ENCODE measurements at places on chromosomes 13 and 19.
A peak's percentile ranks its signal among the peaks of the same experiment; 100 is the strongest.

GRCh38 chr13:23753458-23753857, 135.7 kb downstream of the MIPEP start:
- peak; percentile 4 for DNase-seq

- DNase-seq = no peak
These were observed 5.7 kb downstream of the C19orf25 start for GRCh38 chr19:1473085-1473851.

GRCh38 chr19:49418511-49418910, 4.7 kb downstream of the PTH2 start:
- DNase-seq = no peak

- no peak for DNase-seq
These were observed 5.5 kb downstream of the MKNK2 start for GRCh38 chr19:2045501-2046045.

GRCh38 chr19:54502518-54503048, at the start of gene LAIR2:
Gene LAIR2, plus strand, starts transcription at chr19:54502831. Its CDS starts 88 bp downstream, at chr19:54502919.
- no peak for DNase-seq

- DNase-seq = no peak
These were observed 5.9 kb upstream of the ARGLU1 start for GRCh38 chr13:106573868-106574267.

DNA sequence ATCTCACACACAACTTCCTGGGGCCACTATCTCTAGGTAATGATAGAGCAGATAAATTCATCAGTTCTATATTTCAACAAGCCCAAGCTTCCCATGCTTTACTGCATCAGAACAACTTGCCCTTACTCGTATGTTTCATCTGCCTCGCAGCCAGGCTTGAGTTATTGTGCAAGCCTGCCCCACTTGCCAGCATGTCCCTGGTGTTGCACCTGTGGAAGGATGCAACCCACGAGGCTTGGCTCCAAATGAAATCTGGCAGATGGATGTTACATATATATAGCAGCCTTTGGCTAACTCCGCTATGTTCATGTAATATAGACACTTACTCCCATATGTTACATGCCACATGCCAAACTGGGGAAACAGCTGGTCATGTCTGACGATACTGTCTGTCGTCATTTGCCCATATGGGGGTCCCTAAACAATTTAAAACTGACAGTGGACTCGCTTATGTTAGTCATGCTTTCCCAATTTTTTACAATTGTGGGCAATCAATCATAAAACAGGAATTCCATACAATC, 6.2 kb downstream of the ERVK3-1 start:
- no peak for DNase-seq

- peak; percentile 34 for DNase-seq
These were observed 540.5 kb downstream of the PCDH9 start for GRCh38 chr13:66689628-66690027.

- no peak for DNase-seq
These were observed 52.9 kb upstream of the CYP4F8 start for GRCh38 chr19:15562145-15562544.

DNA sequence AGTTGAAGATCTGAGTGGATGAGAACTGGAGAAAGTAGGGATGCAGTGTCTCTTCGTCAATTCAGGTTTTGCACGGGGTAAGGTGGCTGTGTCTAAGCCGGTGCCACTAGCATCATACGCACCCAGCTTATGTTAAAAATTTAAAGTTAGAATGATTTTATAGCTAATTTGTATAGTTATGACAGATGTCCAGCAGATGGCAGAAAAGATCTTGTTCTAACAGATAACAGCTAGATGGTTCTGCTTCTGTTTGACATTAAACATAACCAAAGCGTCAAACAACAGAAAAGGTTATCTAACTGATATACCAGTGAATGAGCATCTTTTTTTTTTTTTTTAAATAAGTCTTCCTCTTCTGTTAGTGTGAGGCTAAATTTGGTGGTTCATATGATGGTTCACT, 18.8 kb upstream of the EDDM13 start:
- peak; percentile 59 for DNase-seq

GRCh38 chr13:21670883-21671619, at the start of gene FGF9:
Gene FGF9, plus strand, starts transcription at chr13:21671073. Its CDS starts 840 bp downstream, at chr13:21671913.
- DNase-seq = peak; percentile 49

GRCh38 chr13:33745370-33746324, 72.3 kb upstream of the RFC3 start:
- no peak for DNase-seq

DNA sequence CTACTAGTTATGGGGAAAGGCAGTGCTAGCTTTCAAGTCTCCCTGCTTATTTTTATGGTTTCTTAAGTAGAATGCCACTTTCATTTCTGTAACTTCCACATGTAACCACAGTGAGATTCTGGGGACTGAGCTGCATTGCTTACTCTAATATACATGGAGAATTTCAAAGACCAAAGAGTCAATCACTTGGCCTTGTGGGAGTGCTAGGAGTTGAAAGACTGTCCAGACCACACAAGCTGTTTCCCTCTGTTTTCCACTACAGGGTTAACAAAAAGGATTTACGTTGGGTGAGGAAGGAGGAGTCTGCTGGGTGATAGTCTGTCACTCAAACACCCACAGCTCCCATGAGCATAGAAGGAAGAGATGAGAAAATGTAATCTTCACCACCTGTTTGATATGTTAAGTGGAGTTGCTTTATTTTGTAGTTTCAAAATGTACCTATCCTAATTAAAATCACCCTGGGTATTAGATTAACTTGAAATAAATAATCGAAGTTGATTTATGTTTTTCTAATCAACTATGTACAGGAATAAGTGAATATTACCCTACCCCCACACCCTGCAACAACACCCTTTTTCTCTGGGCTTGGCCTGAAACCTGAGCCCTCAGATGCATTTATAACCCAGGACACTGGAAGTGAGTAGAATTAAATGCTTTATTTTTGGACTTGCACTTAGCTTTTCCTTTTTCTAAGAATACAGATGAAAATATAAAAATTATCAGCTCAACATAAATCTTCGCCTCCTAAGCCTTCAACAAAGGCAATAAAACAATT, 225.8 kb upstream of the SLC10A2 start:
- DNase-seq = no peak

DNA sequence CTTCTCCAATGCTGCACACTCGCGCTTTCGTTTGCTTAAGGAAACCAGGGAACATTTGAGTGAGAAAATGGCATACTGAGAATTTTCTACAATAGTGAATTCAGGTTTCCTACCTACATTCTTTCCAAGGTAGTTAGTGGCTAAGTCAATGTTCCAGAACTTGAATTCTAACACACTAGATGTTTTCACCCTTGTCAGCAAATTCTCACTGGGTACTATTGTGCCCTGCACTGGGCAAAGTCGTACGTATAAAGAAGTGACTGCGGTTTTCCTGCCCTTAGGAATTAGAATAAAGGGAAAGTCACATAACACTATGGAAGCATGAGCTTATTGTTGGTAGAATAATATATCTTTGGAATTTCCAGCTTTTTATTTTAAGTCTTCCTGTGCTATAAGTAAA, 119.2 kb upstream of the TNFSF11 start:
- no peak for DNase-seq

DNA sequence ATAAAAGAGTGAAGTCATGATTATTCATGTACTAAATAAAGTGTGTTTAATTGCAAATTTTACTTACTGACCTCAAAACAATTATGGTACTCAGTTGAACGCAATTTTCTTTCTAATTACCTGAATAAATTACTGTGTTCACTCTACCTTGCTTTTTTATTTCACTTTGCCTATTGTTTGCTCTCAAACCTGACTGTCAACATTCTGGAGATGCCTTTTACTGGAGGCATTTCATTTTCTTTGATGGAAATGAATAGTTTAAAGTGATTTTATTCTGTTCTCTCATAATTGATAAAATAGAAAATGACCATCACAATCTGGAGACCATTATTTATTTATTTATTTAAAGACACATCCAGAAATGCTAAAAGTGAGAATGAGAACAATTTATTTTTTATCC, 811.5 kb upstream of the ATXN8OS start:
- DNase-seq = no peak

- DNase-seq = no peak
These were observed 606 bp downstream of the ERCC5 start for GRCh38 chr13:102846261-102847015.

DNA sequence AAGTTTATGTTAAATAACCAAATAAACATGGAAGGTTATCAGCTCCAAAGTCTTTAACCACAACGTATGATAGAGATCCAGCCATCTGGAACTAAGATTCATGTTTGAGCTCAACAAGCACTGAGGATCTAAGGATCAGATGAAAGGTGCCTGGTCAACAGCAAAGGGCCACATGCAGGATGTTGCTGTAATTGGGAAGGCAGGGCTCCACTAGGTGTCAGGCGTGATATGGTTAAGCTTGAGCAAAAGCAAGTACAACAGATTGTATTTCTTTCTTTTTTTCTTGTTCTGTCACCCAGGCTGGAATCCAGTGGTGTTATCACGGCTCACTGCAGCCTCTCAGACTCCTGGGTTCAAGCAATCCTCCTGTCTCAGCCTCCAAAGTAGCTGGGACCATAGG, 12.0 kb downstream of the EBPL start:
- DNase-seq = peak; percentile 4

- peak; percentile 59 for DNase-seq
These were observed at the start of gene SLC25A15 for GRCh38 chr13:40789275-40790153. Gene SLC25A15, plus strand, starts transcription at chr13:40789611. Its CDS starts 3,616 bp downstream, at chr13:40793227.

GRCh38 chr13:111304603-111305289, 15.7 kb upstream of the TEX29 start:
- no peak for DNase-seq

DNA sequence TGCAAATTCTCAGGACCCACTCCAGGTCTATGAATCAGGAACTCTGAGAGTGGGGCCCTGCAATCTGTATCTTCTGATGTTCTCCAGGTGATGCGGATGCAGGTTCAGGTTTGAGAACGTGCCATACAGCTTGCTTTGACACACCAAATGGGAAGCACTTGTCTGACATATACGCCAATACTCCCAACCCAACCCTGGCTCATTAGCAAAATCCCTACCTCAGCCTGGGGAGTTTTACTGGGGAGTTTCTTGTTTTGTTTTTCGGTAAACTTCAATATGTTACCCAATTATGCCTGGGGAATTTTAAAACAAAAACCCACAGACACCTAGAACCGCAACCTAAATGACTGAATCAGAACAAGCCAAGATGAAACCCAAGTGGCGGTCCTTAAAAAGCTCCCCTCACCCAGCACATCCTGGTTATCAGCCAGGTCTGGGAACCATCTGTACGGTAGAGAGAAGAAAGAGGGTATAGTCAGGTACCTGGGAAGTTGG, 41.2 kb downstream of the ABCC4 start:
- DNase-seq = no peak

DNA sequence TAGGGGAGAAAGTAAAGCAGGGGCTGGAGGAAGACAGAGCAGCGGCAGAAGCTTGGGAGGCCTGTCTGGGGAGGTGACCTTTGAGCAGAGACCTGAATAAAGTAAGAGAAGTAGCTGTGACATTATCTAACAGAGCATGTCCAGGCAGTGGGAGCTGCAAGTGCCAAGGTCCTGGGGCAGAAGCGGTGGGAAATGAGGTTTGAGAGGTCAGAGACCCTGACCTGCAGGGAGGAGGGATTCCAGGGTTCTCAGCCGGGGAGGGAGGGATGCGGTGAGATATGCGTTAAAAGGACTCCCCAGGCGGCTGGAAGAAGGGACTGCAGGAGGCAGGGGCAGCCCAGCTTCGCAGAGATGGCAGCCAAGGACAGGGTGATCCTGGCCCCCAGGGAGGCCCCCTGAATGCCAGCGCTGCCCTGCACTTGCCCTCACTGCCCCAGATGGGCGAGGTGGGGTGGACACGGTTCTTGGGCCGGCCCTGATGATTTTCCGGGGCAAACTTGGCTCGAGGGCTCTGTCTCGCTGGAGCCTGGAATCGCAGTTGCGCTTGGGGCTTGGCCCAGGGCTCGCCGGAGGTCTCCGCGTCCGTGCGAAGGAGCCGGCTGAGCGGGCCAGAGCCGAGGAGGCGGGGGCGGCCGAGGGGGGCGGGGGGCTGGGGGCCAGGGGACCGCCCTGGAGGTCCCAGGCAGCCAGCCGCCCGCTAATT, 3.2 kb downstream of the CRLF1 start:
- no peak for DNase-seq

DNA sequence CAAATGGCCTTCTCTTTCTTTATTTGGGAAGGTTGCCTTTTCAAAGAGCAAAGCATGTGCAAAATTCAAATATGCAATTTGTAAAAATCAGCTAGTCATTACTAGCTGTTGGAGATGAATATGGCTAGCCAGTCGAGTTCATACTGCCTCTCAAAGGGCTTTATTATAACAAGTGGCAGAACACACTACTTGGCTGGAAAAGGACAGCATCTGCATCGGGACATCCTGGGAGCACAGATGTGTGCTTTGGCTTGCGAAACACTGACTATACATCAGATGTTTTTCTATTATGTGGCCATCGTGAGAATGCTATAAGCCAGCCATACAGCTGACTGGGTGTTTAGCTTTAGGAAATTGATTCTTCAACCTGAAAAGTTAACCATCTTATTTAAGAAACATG, 424.2 kb downstream of the KCTD12 start:
- no peak for DNase-seq

- DNase-seq = no peak
These were observed 4.7 kb upstream of the TUBGCP3 start for GRCh38 chr13:112592647-112593046.

GRCh38 chr13:43129511-43130110, 106.2 kb downstream of the DNAJC15 start:
- DNase-seq = no peak

DNA sequence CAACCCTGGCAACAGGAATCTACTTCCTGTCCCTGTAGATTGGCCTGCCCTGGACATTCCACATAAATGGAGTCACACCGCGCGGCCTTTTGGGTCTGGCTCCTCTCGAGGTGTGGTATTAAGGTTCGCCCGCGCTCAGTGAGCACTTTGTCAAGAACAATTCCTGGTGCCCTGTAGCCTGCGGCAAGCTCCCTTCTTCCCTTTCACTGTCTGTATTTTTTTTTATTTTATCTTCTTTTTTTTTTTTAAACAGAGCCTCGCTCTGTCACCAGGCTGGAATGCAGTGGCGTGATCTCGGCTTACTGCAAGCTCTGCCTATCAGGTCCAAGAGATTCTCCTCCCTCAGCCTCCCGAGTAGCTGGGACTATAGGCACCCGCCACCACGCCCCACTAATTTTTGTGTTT, 28.3 kb downstream of the PEX11G start:
- DNase-seq = peak; percentile 81

All from H4 (cell line).